ENCODE measurements at places on chromosomes 13 and 19. TPM values are rescaled to one million over a fixed set of nuclear protein-coding genes. Genes with fewer than 3 reads are reported as not detected.

PTBP1 gene
- 113 TPM for total RNA-seq

ZGLP1 gene
- 0.22 TPM for total RNA-seq

WTIP gene
- 22.2 TPM for total RNA-seq

GRCh38 chr19:19966862-19967261, 66.1 kb downstream of the ZNF93 start:
- no peak for DNase-seq

GRCh38 chr19:50537306-50537685, 23.6 kb upstream of the ASPDH start:
- no peak for DNase-seq

DNA sequence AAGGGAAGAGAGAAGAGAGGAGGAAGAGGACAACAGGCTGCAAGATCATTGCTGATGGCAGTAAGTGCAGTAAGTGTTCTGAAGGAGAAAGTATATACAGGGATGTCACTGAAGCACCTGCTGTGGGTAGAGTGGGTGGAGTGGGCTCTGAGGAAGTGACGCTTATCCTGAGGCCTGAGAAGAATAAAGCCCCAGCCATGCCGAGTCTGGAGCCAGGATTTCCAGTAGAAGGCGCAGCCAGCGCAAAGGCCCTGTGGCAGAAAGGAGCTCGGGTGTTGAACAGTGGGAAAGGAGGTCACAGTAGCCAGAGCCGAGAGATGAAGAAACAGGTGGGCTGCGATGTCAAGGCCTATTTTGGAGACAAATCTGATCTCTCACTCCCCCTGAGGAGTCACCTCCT, 31.8 kb upstream of the ADGRE5 start:
- DNase-seq = no peak

- no peak for DNase-seq
Measured at GRCh38 chr13:100297413-100297812, 208.5 kb downstream of the PCCA start.

DNA sequence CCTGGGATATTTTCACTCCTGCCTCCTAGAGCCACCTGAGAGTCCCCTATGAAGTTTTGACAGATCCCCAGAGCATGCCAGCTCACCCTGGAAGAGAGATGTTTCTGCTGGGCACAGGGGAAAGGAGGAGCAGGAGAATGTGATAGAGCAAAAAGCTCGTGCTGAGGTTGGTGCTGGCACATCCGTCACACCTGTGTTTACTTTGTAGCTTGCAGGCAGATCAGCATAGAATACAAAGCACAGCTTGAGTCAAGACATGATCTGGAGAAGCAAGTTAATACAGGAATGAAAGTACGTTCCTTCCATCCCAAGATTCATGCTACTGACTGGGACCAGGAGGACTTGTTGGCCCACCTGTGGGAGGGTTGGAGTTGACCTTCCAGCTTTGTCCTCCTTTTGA, 46.1 kb downstream of the HSPH1 start:
- no peak for DNase-seq

GRCh38 chr19:7397687-7398086, 49.0 kb downstream of the ARHGEF18 start:
- peak; percentile 54 for DNase-seq

- no peak for DNase-seq
Measured at GRCh38 chr19:18282788-18283141, 1.3 kb upstream of the JUND start.

DNA sequence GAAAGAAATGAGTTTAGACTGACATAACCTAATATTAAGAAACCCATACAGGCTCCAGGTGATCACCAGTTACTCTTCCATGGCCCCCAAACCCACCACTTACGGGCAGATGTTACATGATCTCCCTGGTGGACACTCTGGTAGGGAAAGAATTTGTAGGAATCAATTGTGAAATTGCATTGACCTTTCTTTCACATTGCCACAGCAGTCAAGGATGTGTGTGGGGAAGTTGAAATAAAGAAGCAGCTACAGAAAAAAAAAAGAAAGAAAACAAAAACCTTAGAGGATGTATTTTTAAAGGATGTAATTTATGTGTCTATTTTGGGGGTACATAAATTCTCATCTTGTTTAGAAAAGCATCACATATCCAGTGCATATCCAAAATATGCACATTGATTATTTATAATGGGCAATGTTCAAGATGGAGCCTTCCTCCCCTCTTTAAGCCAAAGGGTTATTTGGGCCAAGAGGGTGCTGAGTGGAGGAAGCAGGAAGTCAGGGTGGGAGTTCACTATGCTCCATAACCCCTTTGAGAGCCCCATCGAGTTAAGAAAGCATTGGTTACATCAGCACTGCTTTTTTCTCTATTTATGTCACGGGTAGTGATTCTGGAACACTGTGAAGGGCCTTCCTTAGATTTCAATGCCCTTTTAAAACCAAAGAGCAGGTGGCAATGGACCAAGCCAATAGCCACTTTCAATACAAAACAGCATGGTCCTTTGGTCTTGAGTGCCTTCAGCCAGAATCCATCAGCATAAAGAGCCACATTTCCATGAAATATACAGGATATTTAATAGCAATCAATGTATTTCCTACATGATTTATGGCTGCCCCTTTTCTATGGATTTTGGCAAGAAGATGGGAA, 169.6 kb downstream of the LACC1 start:
- no peak for DNase-seq

All from lung microvascular endothelial cell (primary cell).